Naive thymus-derived CD8-positive, alpha-beta T cell (primary cell): ENCODE measurements at places on chromosomes 5 and 9.

DNA sequence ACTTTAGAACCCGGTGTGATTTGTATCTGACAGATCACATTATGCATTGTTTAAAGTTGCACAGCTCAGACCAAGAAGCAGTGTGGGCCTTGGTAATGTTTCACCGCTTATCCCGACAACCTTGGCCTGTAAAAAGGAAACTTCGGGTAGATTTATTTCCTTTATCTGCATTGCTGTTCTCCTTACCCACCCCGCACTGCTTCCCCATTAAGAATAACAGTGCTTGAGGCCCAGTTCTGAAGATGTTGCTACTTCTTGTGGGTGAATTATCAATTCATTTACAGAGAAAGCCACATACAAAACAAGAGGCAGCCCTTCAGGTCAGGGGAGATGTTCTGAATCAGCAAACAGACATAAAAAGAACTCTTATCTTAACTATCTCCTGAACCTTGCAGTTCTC lies 8.4 kb downstream of the SMARCA2 start:
- peak overlapping the region; percentile 78 for H3K4me3 ChIP-seq
- peaks cover 98% of the 10 kb centered on the region for H3K4me1 ChIP-seq
- H3K27me3 ChIP-seq = no peaks in the 10 kb centered on the region

GRCh38 chr9:27510780-27511179 lies 13.3 kb upstream of the IFNK start:
- H3K4me1 ChIP-seq = no peaks in the 10 kb centered on the region
- H3K27me3 ChIP-seq = no peaks in the 10 kb centered on the region
- no peak overlapping the region for H3K27ac ChIP-seq
- H3K4me3 ChIP-seq = no peak overlapping the region
- no peak for DNase-seq
- H3K36me3 ChIP-seq = peaks cover 3% of the 10 kb centered on the region

- H3K4me3 ChIP-seq = peak overlapping the region; percentile 43
- peaks cover 64% of the 10 kb centered on the region for H3K4me1 ChIP-seq
- no peaks in the 10 kb centered on the region for H3K36me3 ChIP-seq
- DNase-seq = peak; percentile 80
- no peaks in the 10 kb centered on the region for H3K27me3 ChIP-seq
Observed at GRCh38 chr5:133825631-133826289, 142.7 kb downstream of the C5orf15 start.

GRCh38 chr5:179974946-179975712 lies 67.4 kb upstream of the TBC1D9B start:
- H3K4me3 ChIP-seq = no peak overlapping the region
- DNase-seq = peak; percentile 19
- peaks cover 6% of the 10 kb centered on the region for H3K36me3 ChIP-seq
- H3K27ac ChIP-seq = no peak overlapping the region

- H3K27me3 ChIP-seq = no peaks in the 10 kb centered on the region
- no peak for DNase-seq
- H3K4me3 ChIP-seq = no peak overlapping the region
Observed at GRCh38 chr5:14588758-14589543, 7.4 kb downstream of the OTULINL start.

GRCh38 chr9:98326459-98327248 lies 71.2 kb upstream of the TBC1D2 start:
- no peak overlapping the region for H3K27ac ChIP-seq
- H3K27me3 ChIP-seq = peaks cover 9% of the 10 kb centered on the region
- no peaks in the 10 kb centered on the region for H3K4me1 ChIP-seq
- H3K36me3 ChIP-seq = no peaks in the 10 kb centered on the region
- DNase-seq = no peak
- H3K4me3 ChIP-seq = no peak overlapping the region

GRCh38 chr5:126219616-126220015 lies 203.6 kb upstream of the GRAMD2B start:
- no peak overlapping the region for H3K4me3 ChIP-seq
- H3K27ac ChIP-seq = no peak overlapping the region
- no peaks in the 10 kb centered on the region for H3K27me3 ChIP-seq
- no peaks in the 10 kb centered on the region for H3K36me3 ChIP-seq
- H3K4me1 ChIP-seq = no peaks in the 10 kb centered on the region
- no peak for DNase-seq

DNA sequence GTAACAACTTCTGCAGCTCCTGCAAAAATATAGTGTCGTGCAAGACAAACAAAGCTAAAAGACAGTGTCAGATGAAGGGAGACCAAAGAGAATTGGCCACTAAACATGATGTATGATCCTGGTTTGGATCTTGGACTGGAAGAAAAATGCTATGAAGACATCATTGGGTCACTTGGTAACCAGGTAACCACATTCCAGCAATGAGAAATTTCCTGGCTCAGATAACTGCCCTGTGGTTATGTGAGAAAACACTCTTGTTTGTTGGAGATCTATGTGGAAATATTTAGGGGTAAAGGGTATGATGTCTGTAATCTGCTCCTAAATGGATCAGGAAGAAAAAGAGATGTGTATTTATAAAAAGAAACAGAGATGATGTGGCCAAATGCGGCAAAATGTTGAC lies 45.5 kb upstream of the ANKRD33B start:
- H3K27me3 ChIP-seq = peaks cover 2% of the 10 kb centered on the region
- H3K4me3 ChIP-seq = no peak overlapping the region
- no peak for DNase-seq
- no peaks in the 10 kb centered on the region for H3K4me1 ChIP-seq
- H3K27ac ChIP-seq = no peak overlapping the region

DNA sequence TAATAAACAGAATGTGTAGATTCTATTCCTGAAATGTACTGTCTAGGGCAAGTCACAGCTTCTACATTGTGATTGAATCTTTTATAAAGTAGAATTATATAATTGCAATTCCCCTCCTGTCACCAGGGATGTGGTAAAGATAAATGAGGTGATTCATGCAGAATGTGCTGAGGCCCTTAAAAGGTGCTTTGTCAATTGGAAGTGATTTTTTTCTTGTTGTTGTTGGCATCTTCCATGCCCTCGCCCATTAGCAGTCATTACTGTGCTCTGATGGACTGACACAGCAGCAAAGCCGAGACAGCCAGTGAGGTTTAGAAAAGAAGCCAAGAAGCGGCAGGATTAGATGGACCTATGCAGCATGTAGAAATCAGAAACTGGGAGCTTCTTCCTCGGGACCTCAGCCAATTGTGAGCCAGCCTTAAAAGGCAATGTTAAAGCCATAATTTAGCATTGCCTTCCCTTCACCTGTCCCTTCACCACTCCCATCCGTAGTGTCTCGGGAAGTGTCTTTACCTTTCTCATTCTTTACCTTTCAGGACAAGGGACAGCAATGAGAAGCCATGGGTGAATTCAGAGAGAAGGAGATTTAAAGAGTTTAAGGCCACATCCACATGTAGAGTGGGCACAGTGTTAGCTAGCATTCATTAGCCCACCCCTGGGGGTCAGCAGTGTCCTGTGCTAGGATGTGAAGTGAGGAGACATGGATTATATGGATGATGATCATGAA lies 257.8 kb downstream of the PLK2 start:
- H3K27ac ChIP-seq = no peak overlapping the region
- DNase-seq = no peak
- no peak overlapping the region for H3K4me3 ChIP-seq
- H3K4me1 ChIP-seq = no peaks in the 10 kb centered on the region
- no peaks in the 10 kb centered on the region for H3K27me3 ChIP-seq
- no peaks in the 10 kb centered on the region for H3K36me3 ChIP-seq

GRCh38 chr9:105066275-105066865 lies 138.4 kb upstream of the ABCA1 start:
- DNase-seq = no peak
- H3K36me3 ChIP-seq = peaks cover 2% of the 10 kb centered on the region
- H3K4me1 ChIP-seq = peaks cover 11% of the 10 kb centered on the region

- H3K4me3 ChIP-seq = no peak overlapping the region
- H3K27me3 ChIP-seq = peaks cover 6% of the 10 kb centered on the region
- no peaks in the 10 kb centered on the region for H3K4me1 ChIP-seq
- H3K36me3 ChIP-seq = no peaks in the 10 kb centered on the region
- H3K27ac ChIP-seq = no peak overlapping the region
- no peak for DNase-seq
Observed at GRCh38 chr9:107219486-107220077, 63.5 kb upstream of the RAD23B start.

DNA sequence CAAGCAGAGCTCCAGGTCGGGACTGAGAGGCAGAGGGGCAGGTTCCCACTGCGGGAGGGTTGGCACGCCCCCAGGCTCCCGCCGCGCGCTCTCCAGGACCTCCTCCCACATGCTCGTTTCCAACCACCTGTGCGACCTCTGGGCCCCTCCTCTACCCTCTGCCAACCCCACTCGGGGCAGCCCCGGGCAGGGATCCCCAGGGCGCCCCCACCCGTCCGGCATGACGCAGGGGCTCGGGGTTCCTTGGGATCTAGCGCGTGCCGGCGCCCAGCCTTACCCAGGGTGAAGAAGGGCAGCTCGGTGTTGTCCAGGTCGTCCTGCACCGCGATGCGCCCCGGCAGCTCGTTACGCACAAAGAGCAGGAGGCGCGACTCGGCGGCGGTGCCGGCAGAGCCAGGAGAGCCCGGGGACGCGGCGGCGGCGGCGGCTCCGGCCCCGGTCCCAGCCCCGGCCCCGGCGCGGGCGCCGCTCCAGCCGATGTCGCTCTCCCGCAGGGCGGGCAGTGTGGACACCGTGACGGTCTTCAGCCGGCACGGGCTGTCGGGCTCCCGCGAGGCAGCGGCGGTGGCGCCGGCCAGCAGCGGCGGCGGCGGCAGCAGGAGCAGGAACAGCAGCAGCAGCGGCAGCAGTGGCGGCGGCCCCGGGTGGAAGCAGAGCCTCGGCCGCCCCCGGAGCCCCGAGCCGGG lies 494 bp downstream of the ASTN2 start:
- no peaks in the 10 kb centered on the region for H3K36me3 ChIP-seq
- peaks cover 37% of the 10 kb centered on the region for H3K27me3 ChIP-seq
- no peak overlapping the region for H3K27ac ChIP-seq

DNA sequence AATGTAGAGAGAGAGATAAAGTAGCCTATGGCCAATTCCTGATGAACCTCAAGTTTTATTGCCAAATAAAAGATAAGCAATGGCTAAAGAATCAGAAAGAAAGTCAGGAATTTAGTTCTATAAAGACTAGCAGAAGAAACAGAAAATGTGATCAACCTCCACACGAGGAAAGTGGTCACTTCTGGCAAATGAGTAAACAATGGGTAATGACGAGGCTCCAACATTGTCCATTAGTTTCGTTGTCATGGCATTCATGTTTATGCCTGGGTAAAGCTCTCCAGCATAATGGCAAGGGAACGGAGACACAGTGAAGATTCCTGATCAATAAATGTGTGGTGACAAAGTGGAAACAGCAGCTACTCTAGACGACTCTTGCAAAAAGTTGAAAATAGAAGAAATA lies 341.8 kb upstream of the CTNND2 start:
- DNase-seq = no peak
- H3K27me3 ChIP-seq = no peaks in the 10 kb centered on the region
- no peaks in the 10 kb centered on the region for H3K4me1 ChIP-seq
- H3K27ac ChIP-seq = no peak overlapping the region

DNA sequence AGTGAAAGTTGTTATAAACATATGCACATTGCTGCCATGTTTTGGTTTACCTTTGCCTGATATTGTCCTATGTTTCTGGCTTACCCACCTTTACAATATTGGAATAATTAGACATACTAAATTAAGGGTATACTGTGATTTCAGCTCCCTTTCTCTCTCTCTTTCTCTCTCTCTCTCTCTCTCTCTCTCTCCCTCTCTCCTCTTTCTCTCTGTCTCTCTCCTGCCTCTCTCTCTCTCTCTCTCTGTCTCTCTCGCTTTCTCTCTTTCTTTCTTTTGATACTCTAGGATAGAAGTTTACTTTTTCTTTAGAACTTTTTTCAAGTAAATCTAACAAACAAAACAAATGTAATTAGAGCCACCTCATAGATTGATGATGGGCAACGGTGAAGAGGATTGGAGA lies 239.6 kb downstream of the TMEM161B start:
- no peaks in the 10 kb centered on the region for H3K4me1 ChIP-seq
- no peak overlapping the region for H3K4me3 ChIP-seq
- no peak for DNase-seq
- H3K27me3 ChIP-seq = peaks cover 4% of the 10 kb centered on the region

- no peaks in the 10 kb centered on the region for H3K4me1 ChIP-seq
- no peak overlapping the region for H3K27ac ChIP-seq
- H3K4me3 ChIP-seq = no peak overlapping the region
- peaks cover 11% of the 10 kb centered on the region for H3K27me3 ChIP-seq
- no peak for DNase-seq
Observed at GRCh38 chr5:158937381-158937952, 162.2 kb downstream of the EBF1 start.

DNA sequence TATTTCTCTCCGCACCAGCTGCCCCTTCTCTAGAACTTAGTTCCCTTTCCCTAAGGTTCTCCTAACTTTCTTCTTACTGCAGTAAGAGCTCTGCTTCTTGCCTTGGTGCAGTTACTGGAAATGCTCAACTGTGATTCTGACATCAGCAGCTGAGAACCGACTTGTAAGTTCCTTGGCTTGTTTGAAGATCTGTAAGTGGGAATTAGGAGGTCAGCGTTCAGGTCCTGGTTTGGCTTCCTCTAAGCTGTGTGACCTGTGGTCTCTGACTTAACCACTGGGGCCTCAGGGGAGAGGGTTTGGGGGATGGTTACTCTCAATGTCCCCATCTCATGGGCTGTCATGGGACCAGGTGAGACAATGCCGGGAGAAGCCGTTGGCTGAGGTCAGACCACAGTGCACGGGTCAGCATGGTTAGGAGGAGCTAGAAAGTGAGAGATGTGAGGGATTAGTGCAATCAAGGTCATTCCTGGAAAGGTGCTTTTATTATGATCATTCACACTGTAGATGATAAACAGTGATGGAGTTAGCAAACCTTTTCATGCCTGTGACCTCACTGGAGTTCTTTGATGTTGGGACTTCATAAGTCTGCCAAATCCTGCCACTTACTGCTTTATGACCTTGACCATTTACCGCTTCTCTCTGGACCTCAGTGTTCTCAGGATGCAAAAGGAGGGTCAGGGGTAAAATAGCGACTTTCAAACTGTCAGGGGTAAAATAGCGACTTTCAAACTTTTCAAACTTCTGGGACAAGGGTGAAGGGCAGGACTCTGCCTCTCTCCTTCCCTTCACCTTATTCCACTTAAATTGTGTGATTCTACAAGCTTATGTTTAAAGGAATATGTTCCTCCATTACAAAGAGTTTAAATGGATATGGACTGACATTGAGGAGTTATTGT lies 7.3 kb downstream of the PAPPA start:
- H3K36me3 ChIP-seq = no peaks in the 10 kb centered on the region
- no peak for DNase-seq
- H3K27me3 ChIP-seq = peaks cover 47% of the 10 kb centered on the region
- no peak overlapping the region for H3K4me3 ChIP-seq

DNA sequence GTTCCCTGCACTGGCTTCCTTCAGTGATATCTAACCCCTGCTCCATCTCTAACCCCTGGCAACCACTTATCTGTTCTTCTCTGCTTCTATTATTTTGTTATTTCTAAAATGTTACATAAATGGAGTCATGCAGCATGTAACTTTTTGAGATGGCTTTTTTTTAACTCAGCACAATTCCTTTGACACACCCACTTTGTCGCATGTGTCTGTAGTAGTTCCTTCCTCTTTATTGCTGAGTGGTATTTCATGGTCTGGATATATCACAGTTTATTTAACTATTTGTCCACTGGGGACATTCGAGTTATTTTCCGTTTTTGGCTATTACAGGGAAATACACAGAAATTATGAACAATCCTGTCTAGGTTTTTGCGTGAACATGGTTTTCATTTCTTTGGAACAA lies 200.2 kb downstream of the TRIO start:
- no peaks in the 10 kb centered on the region for H3K4me1 ChIP-seq
- DNase-seq = no peak

- H3K27ac ChIP-seq = no peak overlapping the region
- no peaks in the 10 kb centered on the region for H3K27me3 ChIP-seq
- no peak overlapping the region for H3K4me3 ChIP-seq
Observed at GRCh38 chr5:158463188-158463587, 604.2 kb upstream of the CLINT1 start.
